ENCODE measurements at places on chromosomes 11 and 22.

- DNase-seq = peak; percentile 18
Measured at GRCh38 chr11:84103096-84103495, 816.9 kb upstream of the CCDC90B start.

DNA sequence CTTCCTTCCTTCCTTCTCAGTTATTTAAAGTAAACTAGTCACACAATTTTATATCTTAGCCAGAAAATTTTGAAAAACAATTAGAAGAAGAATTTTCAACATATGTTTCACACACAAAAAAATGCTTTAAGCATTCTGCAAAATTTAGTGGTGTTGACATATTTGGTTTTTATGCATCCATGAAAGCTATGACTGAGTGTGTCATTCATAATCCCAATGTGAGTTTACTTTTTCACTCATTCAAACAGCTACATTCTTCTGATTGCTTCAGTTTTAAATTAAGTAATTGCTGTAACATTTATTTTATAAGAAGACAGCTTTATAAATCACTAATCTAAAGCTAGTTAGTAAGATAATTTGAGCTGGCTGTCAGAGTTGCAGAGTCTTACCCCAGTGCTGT lies 453.5 kb downstream of the LRRC4C start:
- DNase-seq = no peak

- DNase-seq = no peak
Measured at GRCh38 chr11:24949406-24949805, 452.6 kb downstream of the LUZP2 start.

- no peak for DNase-seq
Measured at GRCh38 chr11:48169259-48169658, 47.4 kb upstream of the OR4B1 start.

- no peak for DNase-seq
Measured at GRCh38 chr11:26102325-26102724, 229.6 kb upstream of the ANO3 start.

DNA sequence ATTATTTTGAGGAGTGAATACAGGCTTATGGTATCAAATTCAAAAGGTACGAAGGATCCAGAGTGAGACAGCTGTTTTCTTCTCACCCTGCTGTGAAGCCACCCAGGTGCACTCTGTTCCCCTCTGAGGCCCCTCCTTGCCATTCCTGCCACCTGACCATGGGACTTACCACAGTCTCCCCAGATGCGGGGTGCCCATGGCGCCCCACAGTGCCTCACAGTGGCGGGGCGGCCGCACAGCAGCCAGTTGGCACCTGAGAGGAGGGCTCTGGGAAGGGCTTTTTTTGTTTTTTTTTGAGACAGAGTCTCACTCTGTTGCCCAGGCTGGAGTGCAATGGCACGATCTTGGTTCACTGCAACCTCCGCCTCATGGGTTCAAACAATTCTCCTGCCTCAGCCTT lies 151.7 kb downstream of the CEP164 start:
- DNase-seq = no peak

GRCh38 chr11:1844221-1845094 lies 5.7 kb downstream of the TNNI2 start:
- no peak for DNase-seq

- DNase-seq = no peak
Measured at GRCh38 chr11:69654660-69655478, 13.9 kb downstream of the CCND1 start.

- no peak for DNase-seq
Measured at GRCh38 chr22:37804352-37804880, 3.3 kb upstream of the GCAT start.

- no peak for DNase-seq
Measured at GRCh38 chr11:64871492-64871891, 6.9 kb downstream of the EHD1 start.

GRCh38 chr11:61923166-61924063 lies 6.0 kb upstream of the RAB3IL1 start:
- DNase-seq = no peak

DNA sequence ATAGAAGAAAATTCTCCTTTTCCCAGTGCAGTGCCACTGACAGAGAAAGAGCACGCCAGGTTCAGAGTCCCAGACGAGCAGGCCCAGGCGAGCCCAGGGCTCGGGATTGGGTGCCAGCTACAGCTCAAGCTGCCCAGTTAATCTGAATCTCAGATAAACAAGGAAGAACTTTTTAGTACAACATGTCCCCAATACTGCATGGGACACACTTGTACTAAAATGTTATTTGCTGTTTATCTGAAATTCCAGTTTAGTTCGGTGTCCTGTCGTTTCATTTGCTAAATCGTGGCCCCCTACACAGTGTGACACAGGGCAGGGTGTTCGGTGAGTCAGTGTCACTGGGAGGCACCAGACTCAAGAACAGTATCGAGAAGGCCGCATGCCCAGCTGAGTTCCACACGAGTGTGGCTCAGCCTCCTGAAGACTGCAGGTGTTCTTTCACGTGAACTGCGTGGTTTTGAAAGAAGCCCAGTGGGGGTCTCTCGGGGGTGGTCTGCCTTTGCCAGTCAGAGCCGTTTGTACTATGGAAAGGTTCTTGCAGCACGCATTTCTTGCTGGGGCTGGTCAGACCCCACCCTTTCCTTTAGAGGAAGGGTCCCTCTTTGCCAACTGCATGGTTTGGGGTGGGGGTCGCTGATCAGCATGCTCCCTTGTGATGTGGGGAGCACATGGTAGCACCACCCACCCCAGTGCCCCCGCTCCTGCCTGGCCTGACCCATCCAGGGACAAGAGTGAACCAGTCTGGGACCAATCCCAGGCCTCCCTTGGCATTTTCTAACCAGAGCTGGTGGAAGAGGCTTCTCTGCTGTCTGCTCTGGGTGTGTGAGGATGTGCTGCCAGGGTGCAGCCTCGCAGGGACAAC lies 115.6 kb upstream of the B3GAT1 start:
- no peak for DNase-seq
